NCI-H2081 treated with DMSO at 0.1 percent for 48 hours (cell line): ENCODE measurements at places on chromosomes 2 and 18.

- DNase-seq: no peak
Measured at GRCh38 chr2:45919711-45920111, 268.2 kb downstream of the PRKCE start.

GRCh38 chr2:189802396-189802912 lies 18.2 kb downstream of the PMS1 start:
- DNase-seq: no peak

DNA sequence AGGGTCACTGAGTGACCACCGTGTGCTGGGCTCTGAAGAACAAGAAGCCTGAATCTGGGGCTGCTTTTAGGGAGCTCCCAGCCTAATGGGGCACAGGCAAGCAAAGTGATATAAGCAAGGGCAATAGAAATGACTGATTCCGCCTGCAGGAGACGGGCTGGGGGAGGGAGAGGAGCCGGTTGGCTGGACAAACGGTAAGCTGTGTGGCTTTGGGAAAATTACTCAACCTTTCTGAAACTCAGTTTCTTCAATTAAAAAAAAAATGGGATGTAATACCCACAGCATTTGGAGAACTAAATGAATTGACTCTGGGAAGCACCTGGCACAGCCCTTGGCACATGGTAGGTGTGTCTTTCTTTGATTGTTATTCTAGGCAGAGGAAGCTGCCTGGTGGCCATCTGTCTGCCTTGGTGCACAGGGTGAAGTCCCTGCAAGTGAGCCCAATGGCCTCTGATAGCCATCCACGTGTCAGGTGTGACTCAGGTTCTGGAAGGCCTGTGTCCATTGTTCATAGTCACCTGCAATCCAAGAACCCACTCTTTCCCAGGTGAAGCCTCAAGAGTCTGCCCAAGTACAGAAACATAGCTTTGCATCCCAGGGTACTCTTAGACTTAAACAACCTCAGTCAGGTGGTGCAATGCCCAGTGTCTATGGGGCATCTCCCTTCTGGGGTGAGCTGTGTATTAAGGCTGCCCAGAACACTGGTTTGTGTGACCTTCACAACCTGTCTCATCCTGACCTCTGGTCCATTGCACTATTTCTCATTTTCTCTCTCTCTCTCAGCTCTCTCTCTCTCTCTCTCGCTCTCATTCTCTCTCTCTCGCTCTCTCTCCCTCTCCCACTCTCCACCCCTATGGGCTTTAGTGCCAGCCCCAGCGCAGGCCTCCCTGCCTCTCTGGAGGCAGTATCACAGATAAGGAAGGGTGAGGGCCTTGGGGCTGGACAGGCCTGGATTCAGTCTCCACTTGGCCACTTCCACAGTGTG lies 30.0 kb upstream of the NTSR2 start:
- no peak for DNase-seq

GRCh38 chr2:138267902-138268254 lies 233.7 kb upstream of the SPOPL start:
- DNase-seq: no peak

DNA sequence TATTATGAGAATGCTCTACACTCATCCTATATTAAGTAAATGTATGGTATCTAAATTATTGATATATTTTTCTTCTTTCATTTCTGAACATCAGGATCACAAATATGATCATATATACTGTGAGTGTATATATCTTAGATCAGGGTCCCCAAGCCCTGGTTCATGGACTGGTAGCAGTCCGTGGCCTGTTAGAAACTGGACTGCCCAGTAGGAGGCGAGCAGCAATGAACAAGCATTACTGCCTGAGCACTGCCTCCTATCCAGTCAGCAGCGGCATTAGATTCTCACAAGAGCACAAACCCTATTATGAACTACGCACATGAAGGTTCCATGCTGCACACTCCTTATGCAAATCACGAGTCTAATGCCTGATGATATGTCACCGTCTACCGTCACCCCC lies 1247.1 kb upstream of the NXPH2 start:
- DNase-seq: no peak

DNA sequence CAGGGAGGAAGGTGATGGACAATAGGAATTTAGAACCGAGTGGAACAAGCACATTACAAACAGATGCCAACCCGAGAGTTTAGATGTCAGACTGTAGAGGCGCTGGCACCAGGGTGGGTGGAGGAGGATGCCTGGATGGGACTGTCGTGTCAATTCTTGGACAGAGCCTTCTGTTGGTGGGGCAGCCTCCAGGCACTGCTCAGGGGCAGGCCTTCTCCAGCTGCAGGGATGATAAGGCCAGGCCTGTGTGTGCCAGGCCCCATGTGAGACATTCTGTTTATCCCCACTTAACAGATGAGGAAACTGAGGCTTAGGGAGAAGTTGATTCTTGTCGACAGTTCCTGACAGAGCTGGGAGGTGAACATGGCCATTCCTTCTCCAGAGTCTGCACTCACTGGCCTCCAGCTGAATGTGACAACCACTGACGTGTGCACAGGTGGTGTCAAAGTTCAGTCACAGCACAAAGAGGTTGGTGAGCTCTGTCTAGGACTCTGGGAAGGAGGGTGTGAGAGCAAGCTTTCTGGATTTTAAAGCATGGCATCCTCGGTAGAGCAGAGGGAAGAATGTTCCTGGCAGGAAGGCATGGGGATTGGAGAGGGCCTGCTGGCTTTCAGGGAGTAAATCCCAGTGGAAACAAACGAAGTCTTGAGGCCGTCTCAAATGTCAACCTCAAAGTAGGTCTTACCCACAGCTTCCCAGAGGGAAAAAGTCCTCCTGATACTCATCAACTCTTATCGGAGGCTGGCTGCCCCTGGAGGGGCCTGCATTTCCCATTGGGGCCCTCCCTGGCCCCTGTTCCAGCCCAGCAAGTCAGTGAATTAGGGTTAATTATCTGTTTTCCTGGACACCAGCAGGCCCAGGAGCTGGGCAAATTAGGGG lies 52.4 kb downstream of the GLI2 start:
- DNase-seq: no peak

- DNase-seq: no peak
Measured at GRCh38 chr18:56662063-56662408, 10.9 kb downstream of the WDR7 start.

DNA sequence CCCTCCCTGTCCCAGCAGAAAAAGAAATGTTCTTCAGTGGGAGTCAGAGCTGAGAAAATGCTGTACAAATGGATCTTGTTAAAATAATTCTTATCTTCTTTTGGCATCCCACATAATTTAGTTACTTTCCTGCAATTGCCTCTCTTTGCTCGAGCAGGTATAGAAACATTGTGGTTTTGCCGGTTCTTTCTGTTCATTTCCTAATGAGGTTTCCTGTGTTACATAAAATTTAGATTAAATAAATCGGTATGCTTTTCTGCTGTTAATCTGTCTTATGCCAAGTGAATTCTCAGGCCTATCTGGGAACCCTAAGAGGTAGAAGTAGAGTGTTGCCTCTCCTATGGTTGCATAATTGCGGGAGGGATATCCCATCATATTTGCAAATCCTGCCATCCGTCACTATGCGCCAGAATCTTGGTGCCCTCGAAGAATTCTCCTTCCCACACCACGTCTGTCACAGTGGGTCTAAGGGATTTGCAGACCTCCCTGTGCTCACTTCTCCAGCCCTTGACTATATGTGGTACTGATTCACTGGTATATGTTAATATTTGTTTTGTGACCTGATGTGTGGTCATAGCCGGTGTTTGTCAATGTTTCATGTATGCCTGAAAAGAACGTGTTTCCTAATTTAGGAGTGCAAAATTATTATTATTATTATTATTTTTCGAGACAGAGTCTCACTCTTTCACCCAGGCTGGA lies 12.2 kb upstream of the HDAC4 start:
- DNase-seq: no peak

GRCh38 chr2:201157694-201158093 lies 25.2 kb upstream of the CASP10 start:
- DNase-seq: no peak

DNA sequence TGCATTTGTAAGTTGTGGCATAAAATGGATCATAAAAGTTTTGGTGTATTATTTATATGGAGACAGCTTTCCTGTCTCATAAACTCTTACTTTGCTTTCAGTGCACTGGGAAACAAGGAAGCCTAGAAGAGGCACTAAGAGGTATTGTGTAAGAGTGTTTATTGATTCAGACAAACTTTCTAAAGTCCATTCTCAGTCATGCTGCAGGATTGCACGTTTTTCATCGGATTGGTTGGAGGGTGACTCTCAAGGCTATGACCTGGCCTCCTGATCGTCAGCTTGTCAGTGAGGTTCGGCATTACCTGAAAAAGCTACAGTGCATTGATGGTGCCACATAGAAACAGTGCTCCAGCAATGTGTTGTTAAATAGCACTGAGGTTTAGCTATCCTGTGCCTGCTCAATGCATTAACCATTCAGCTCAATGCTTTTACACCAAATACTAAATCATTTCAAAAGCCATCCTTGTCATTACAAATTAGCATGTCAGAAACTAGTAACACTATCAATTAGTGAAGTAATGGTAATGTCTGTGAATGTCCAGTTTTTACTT lies 545.5 kb downstream of the CBLN2 start:
- DNase-seq: no peak

- DNase-seq: no peak
Measured at GRCh38 chr2:238919307-238919706, 71.4 kb downstream of the TWIST2 start.

DNA sequence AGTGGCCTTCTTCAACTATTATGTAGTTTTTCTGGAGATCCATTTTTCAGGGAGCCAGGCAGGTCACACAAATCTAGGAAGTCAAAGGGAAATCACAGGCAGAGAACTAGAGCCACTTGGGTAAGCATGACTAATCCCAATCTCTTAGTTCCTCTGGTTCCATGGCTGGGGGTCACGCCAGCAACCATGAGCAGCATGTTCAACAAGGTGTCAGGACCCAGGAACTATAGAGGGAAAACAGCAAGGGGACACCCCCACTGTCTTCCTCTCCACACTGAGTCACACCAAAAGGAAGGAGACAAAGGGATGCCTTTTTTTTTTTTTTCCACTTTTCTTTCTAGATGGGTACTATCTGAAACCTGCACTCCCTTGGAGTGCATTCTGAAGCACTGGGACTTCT lies 250.9 kb downstream of the OTX1 start:
- no peak for DNase-seq

DNA sequence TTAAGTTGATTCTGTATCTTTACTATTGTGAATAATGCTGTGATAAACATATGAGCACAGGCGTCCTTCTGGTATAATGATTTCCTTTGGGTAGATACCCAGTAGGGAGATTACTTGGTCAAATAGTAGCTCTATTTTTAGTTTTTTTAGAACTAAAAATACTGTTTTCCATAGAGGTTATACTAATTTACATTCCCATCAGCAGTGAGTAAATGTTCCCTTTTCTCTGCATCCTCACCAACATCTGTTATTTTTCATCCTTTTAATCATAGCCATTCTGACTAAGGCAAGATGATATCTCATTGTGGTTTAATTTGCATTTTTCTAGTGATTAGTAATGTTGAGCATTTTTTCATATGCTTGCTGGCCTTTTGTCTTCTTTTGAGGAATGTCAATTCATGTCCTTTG lies 35.1 kb downstream of the PMS1 start:
- DNase-seq: no peak

- DNase-seq: no peak
Measured at GRCh38 chr2:37848451-37848850, 76.6 kb upstream of the RMDN2 start.

DNA sequence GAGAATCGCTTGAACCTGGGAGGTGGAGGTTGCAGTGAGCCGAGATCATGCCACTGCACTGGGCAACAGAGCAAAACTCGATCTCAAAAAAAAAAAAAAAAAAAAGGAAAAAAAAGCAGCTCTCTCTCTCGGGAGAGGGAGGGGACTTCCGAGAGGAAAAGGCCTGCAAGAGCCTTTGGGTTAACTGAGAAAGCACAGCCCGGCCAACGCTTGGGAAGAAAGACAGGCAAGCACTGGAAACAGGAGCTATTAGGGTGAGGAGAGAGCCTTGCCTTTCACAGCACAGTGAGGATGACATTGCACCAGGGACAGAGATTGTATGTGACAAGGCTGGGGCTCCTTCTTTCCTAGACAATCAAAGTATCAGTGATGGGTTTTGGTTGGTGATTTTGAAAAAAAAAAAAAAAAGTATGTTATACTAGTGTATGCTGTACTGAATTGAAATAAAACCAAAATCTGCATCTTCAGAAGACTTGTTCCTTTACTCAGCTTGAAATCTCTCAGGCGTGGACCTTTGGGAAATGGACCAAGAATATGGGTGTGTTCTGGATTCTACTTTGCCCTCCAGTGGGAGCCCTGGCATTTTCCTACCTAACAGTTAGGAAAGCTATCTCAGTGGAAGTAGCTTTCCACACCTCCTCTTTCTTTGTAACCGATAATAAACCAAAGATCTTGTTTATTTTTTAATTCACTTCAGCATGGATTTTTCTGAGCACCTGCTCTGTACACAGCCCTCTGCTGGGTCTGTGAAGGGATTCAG lies 16.7 kb downstream of the SRSF7 start:
- no peak for DNase-seq

- no peak for DNase-seq
Measured at GRCh38 chr2:159381574-159381973, 95.1 kb upstream of the WDSUB1 start.

- no peak for DNase-seq
Measured at GRCh38 chr2:214465363-214466146, 54.7 kb downstream of the VWC2L start.

DNA sequence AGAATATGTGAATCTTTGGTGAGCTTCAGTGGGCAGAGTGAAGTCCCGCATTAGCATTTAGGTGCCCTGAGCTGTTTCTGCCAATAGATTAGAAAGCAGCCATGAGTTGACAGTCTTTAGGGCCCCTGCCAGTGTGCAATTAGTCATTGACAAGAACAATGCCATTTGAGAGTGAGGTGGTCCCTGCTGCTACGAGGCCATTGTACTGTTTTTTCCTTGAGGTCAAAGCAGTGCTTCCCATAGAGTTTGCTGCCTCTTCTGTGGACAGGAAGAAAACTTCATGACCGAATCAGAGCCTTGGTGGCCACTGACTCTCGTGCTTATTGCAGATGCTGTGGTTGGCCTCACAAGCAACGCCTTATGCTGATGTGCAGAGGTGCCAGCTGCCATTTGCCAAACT lies 102.7 kb downstream of the SH3BP4 start:
- no peak for DNase-seq

- DNase-seq: no peak
Measured at GRCh38 chr2:137178951-137179377, 413.6 kb downstream of the THSD7B start.

DNA sequence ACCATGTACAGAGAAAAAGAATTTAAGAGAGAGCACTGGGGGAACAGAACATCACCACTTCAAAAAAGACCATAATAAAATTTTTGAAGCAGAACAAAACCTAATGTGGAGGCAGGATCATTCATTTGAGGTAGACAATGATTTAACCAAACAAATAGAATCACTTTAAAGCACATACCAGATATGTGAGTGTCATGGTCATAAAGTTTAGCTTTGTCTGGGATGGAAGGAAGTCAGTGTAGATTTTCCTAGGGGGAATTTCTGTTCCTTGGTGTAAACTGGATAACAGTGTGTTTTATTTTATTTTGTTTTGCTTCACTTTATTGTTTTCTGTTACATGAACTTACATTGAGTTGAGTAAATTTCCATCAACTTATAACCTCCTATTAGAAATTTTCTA lies 120.8 kb downstream of the CRIM1 start:
- DNase-seq: no peak

DNA sequence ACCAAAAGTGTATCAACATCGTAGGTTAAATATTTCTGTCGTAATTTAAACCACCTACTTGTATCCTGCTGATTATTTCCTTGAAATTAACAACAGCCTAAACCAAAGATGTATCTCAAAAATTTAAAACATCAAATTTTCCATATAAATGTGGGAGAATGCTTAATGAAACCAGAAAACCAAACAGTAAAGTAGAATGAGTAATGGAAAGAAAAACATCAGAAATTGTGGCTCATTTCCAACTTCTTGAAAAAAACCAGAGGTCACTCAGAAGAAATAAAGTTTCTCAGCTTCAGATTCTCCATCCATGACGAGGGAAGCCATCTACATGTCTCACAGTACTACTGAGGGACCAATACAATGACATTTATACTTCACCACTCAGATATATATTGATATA lies 296.5 kb downstream of the NOL4 start:
- DNase-seq: no peak
